ENCODE measurements at places on chromosomes 16 and 17. TPM values are rescaled to one million over a fixed set of nuclear protein-coding genes. Genes with fewer than 3 reads are reported as not detected.
A peak's percentile ranks its signal among the peaks of the same experiment; 100 is the strongest.

DNA sequence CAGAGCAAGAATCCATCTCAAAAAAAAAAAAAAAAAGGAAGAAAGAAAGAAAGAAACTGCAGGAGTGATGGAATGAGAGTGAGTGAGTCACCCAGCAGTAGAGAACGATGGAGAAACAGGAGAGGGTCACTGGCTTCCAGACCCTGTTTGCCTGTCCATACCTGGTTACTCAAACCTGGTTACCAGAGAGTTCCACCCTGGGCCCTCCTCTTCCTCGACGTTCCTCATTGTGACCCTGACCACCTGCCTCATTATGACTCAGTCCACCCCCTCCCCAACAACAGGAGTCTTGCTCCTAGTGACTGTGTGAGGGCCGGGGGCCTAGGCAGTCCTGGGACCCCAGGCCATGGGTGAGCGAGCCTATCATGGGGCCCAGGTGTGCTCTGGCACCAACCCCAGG, at the start of gene SPEM3:
Gene SPEM3 (plus strand): TSS at position 301 of the 400 bp plus-strand sequence. CDS start 46 bp downstream, at position 347.
- no peak for DNase-seq

Gene ITGAD
- not detected for total RNA-seq

- DNase-seq = peak; percentile 33
These were observed 25.1 kb downstream of the TBX4 start for GRCh38 chr17:61477204-61477834.

DNA sequence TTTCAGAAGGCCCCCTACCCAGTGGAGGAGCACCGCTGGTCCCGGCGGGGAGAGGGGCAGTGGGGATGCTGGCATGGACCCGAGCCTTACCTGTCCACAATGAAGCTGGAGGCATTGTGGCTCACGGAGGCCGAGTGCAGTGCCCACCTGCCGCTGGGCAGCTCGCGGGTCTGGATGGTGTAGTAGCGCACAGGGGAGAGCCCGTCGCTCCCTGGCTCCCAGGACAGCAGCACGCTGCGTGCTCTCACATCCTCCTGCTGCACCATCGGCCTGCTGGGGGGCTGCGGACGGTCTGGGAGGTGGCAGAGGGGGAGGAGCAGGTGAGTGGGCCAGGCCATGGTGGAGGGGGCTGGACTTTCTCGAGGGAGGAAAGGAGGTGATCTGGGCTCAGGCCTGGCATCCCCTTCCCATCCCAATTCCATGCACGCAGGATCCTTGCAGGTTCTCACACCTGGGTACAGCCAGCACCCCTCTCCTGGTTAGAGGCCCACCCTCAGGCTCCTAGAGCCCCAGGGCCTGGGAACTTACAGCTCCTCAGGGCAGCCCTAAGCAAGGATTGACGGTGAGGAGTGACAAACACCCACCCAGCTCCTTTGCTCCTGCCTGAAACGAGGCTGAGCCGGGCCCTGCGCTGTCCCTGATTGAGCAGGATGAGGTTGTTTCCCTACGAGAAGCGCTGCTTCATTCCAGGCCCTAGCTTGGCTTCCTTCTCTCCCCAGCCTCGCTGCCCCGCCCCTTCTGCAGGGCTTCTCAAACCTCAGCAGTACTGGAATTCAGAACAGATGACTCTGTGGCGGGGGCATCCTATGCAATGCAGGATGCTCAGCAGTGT, 76.2 kb upstream of the CDC42EP4 start:
- DNase-seq = peak; percentile 25

GRCh38 chr17:10036511-10037061, 131.5 kb upstream of the RCVRN start:
- DNase-seq = no peak

DNA sequence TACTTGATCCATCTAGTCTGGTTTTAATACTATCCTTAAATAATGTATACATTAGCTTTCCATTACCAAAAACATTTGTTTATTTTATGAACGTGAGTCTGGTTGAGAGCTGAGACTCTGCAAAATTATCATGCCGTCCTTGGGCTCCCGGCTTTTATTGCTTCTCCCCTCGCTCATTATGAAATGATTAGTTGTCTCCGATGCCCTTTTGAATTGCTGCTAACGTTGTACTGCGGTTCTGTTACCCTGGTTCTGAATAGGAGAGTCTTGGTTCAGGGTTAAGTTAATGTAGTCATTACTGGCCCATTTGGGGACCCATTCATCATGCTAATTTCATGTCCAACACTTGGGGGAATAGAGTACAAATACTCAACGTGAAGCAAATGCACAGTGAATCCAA, 12.8 kb downstream of the XYLT1 start:
- DNase-seq = no peak

GRCh38 chr17:81440051-81440471, 44.8 kb downstream of the BAHCC1 start:
- DNase-seq = no peak

- peak; percentile 81 for DNase-seq
These were observed 16.7 kb downstream of the KRABD2 start for GRCh38 chr17:8359769-8360168.

Gene TMC5
- under 0.01 TPM for total RNA-seq

Gene ABCA3
- 1.8 TPM for total RNA-seq

DNA sequence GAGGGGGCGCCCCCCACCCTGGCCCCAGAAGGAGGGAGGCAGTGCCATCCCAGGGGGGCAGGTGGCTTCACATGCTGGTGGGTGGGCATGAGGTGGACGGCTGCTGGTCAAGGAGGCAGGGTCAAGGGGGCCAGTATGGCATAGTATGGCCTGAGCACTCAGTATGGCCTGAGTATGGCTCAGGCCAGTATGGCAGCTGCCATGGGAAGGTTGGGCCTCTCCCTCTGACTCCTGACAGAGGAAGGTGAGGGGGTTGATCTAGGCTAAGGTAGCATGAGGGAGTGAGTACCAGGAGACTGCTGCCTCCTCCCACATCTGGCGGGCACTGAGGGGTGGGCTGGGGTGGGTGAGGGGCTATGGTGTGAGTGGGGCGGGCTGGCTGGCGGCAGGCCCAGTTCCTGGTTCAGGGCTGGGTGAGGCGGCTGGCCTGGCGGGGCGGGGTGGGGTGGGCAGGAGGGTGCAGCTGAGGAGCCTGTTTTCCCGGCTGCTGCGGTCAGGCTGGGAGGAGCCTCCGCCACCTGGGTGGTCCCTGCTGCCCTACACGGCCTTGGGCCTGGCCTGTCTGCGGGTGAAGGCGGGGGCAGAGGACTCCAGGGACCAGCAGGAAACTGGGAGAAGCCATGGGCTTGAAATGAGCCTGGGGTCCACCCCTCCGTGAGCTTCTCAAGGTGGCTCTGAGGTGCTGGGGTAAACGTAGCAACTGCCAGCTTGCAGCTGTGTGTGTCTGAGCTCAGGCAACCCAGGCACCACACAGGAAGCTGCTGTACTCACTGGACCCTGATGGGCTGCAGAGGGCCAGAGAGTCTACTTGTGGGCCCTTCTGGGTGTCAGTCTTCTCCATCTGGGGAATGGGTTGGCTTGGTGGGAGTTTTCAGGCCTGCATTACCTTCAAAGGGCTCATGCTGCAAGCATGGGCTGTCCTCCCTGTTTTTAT, 57.0 kb downstream of the RAI1 start:
- DNase-seq = no peak

Gene NPIPB9
- total RNA-seq = 5.0 TPM
